ENCODE measurements at places on chromosomes 5 and 9.

DNA sequence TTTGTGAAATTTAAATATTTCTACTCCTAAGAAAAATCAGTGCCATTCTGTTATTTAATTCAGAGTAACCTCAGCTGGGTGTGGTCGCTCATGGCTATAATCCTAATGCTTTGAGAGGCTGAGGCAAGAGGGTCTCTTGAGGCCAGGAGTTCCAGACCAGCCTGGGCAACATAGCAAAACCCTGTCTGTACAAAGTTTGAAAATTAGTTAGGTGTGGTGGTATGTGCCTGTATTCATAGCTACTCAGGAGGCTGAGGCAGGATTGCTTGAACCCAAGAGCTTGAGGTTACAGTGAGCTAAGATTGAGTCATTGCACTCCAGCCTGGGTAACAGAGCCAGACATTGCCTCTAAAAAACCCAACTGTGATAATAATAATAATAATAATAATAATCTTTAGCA lies 44.8 kb upstream of the CNTLN start:
- no peak for DNase-seq

GRCh38 chr9:22041775-22042174 lies 32.7 kb upstream of the CDKN2B start:
- no peak for DNase-seq

DNA sequence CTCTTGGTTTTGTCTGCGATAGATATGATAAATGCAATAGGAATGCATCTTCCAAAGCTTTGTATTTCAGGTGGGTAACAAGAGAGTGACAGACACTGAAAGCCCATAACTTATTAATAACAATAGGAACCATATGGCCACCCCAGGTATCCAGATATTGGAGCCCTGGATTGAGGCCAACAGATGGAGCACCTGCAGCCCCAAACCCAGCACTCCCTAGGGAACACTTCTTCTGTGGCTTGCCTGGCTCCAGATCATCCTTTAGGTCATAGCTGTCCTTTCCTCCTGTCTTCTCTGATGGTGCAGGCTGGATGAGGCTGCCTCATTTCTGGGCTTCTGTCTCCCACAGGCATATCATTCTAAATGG lies 5.0 kb upstream of the IL3 start:
- DNase-seq = no peak

GRCh38 chr5:83270311-83270710 lies 193.0 kb downstream of the XRCC4 start:
- no peak for DNase-seq

DNA sequence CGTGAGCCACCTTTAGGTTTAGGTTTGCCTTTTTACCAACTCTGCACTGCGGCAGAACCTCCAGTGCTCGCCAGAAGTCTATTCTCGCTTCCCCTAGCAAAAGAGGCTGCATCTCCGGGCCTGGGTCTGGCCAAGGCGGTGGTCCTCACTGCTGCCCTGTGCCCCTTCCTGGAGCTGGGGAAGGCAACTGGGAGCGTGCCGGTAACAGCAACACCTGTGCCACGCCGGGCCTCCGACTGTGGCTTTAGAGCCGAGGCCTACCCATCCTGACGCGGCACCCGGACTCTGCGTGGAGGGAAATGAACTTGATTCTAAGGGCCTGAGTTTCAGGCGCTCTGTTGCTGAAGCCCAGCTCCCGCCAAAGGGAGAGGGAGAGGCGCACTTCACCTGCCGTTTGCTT lies 82.4 kb upstream of the SPATA31C2 start:
- DNase-seq = no peak

DNA sequence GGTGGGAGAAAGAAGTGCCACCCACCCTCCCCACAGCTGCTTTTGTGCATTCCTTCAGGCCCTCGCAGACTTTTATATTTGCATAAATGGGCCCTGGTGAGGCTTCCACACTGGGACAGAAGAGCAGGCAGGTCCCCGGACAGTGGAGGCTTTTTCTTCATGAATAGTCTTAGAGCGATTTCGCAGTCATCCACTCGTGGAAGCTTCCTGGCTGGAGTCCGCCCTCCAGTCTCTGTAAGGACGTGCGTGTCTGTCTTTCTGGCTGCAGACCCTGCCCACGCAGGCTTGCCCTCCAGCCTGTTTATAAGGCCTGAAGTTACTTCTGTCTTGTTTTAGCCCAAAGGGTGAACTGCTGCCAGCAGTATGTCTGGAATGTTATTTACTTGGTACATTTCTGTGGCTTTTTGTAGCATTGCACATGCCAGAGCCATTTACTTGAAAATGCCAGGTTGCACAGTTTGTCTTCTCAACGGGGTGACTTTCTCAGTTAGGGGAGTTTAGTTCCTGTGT lies 195.7 kb downstream of the AOPEP start:
- DNase-seq = no peak

DNA sequence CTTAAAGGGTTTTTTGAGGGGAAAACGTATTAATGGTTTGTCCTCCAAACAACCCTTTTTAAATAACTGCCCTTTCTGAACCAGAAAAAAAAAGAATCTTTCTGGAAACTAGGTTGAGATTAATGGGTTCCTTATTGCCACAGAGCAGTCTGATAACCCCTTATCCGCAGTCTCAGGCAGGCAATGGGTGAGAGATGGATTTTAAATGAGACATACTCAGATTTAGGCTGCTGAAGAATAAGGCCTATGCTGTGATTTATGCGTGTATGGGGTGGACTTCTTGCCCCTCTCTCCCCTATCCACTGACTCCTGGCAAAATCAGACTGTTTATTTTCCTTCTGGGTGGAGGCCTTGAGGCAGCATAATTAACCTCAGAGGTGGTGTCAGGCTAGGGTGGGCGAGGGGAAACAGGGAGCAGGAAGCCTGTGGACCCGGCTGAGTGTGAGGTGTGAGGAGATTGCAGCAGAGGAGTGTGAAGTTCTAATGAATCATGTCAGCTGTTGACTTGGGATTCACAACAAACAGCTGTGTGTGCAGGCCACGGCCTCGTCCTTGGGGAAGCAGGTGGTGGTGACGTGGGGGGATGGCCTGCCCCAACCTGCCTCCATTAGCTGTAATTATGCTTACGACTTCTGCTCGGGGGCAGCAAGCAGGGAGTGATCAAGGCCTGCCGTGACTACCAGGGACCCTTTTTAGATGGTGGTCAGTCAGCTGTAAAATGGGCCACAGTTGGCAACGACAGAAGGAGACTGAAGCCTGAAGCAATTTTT lies 196.4 kb downstream of the SEMA6A start:
- no peak for DNase-seq

GRCh38 chr5:176542596-176543427 lies 5.6 kb upstream of the RNF44 start:
- peak; percentile 30 for DNase-seq

GRCh38 chr5:41641621-41642020 lies 131.2 kb upstream of the PLCXD3 start:
- DNase-seq = no peak

- no peak for DNase-seq
Observed at GRCh38 chr9:130138171-130138653, 34.0 kb upstream of the NCS1 start.

- DNase-seq = no peak
Observed at GRCh38 chr9:15612962-15613361, 60.1 kb downstream of the CCDC171 start.

- DNase-seq = no peak
Observed at GRCh38 chr9:113359385-113359784, 10.0 kb downstream of the BSPRY start.

DNA sequence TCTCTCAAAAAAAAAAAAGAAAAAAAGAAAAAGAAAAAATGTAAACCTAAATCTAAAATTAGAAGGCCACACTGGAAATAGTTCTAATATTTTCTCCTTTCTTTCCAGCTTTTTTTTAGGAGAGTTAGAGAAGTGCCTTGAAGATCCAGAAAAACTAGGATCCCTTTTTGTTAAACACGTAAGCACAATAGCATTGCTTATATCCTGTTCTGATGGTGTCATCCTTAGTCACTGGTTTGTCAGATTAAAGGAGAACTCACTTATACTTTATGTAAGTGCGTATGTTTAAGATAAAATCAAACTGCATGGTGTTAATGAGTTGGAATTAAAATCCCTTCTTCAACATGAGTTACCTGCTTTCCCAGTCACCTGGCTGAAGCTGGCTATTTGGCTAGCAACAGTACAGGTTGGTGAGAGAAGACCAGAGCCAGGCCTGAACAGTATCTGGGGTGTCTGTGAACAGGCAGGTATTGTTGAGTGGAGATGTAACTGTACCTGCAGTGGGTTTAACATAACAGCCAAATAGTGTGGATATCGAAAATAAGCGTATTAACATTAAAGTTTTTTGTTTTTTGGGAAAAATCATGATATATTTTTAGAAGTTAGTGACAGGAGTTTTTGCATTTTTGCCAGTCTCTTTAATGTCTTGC lies 104.7 kb upstream of the OTULINL start:
- DNase-seq = no peak

All from CD4-positive, alpha-beta T cell treated with Interleukin-15 for 4 hours (primary cell).